Activated T-cell treated with anti-CD3 and anti-CD28 coated beads for 4 hours (primary cell): ENCODE measurements at places on chromosomes 12 and 14.

- no peak for DNase-seq
Observed at GRCh38 chr12:89935850-89936249, 227.2 kb upstream of the ATP2B1 start.

DNA sequence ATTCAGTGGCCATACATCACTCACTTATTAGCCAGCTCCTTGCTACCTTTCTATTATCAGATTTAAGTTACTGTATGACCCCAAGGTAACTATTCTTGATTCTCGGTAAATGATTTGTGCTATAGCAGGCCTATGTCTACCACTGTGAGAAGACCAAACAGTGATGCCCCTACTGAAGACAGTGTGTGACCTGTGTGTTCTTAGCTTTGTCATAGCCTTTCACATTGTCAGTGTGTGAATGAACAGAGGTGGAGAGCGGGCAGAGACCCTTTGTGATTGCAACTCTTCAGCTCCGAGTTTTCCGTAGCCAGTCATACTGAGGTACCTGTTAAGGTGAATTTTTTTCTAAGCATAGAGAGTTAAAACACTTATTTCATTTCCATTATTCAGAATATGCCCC lies 294.0 kb downstream of the LRFN5 start:
- DNase-seq: no peak

DNA sequence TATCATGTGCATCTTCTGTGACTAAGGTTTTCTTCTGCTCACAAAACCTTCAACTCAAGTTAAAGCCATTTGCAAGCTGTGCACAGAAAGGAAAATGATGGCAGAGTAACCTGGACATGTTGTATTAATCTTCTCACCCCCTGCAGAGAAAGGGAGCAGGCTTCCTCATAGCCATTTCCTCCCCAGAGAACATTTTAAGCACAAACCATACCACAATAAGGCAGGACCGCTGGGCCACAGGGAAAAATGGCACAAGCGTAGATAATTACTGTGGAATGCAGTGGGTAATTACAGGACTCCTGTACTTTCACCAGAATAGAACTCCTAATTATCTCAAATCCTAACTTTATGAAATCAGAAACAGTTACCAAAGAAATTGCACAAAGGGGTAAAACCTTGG lies 215.7 kb downstream of the KIF21A start:
- no peak for DNase-seq

- DNase-seq: no peak
Observed at GRCh38 chr14:95063391-95063790, 93.9 kb downstream of the DICER1 start.

DNA sequence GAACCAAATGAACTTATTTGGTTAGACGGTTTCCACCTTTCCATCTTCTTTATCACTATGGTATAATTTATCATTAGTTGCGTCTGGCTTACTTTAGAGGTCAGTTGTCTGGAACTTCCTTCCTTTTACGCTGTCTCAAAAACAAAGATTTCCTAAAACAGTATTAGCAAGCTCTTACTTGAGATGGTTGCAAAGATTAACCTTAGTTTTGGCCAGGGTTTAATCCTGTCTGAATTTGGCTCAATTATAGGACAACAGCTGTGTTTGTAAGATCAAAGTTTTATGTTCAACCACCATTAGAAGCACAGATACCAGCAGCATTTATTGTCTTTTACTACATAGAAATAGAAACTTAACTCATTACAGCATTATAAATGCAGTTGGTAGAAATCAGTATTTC lies 7.9 kb upstream of the WASHC3 start:
- no peak for DNase-seq

DNA sequence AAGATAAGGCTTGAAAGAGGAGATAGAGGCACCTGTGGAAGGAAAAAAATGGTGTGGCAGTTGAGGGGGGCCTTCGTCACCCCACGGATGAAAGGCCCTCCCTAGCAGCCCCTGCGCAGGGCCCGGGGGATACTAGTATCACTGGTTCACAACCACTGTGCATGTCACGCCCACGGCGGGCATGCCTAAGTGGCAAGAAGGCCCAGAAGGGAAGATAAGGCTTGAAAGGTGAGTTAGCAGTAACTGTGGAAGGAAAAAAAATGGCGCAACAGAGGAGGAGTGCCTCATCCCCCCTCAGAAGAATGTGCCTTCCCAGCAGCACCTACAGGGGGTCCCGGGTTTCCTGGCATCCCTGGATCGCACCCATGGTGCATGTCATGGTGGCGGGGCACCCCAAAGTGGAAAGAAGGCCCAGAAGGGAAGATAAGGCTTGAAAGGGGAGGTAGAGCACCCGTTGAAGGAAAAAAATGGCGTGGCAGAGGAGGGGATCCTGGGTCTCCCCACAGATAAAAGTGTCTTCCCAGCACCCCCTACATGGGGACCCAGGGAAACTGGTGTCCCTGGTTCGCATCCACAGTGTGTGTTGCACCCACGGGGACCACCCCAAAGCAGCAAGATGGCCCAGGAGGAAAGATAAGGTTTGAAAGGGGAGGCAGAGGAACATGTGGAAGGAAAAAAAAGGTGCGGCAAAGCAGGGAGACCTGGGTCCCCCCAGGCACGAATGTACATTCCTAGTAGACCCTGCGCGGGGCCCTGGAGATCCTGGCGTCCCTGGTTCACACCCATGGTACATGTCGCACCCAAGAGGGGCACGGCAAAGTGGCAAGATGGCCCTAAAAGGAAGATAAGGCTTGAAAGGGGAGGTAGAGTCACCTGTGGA lies 279.2 kb downstream of the ALG10 start:
- no peak for DNase-seq

GRCh38 chr14:104593241-104593701 lies 11.3 kb downstream of the TMEM179 start:
- no peak for DNase-seq

DNA sequence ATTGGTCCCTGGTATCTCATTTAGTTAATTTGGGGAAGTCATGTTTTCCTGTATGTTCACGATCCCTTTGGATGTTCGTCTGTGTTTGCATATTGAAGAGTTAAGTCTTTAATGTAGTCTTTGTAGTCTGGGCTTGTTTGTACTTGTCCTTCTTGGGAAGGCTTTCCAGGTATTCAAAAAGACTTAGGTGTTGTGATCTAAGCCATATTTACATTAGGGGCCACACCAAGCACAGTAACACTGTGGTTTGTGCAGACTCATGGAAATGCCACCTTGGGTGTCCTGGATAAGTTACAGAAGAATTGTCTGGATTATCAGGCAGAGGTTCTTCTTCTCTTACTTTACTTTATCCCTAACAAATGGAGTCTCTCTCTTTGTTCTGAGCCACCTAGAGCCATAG lies 380.3 kb downstream of the CCER1 start:
- no peak for DNase-seq

- DNase-seq: no peak
Observed at GRCh38 chr12:122501489-122501989, 807 bp upstream of the ZCCHC8 start.

DNA sequence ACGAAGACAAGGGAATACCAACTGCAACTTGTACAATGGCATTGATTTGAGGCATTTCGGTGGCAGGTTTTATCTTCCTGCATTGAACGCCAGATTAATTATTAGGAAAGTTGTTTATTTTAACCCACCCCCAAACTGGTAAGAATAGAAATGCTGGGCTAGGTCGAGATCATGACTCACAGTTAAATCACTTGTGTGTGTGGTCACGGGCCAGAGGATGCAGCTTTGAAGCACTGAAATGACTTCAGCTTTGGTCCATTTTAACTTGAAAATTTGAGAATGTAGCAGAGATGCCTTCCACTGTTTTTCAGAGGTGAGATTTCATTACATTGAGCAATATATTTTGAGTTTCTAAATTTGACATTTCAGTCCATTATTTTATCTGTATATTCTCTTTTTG lies 23.6 kb upstream of the KCNH3 start:
- no peak for DNase-seq

DNA sequence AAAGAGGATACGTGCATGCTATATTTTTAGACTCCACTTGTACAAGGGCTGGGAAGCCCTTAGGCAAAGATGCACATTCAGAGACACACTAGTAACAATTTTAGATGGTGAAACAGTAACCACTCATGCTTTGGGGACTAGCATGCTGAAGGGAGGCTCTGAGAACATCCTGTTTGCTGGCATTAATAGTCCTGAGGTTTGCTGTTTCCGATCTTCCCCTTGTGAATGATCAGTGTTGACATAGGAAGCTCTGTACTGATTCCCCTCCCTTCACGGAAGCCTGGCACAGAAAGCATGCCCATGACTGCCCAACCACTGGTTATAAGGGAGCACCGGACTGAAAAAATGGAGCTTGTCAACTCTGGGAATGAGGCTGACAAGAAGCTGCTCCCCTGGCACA lies 164.6 kb downstream of the GCH1 start:
- no peak for DNase-seq

GRCh38 chr14:58200480-58200841 lies 512 bp downstream of the ACTR10 start:
- DNase-seq: no peak

- DNase-seq: no peak
Observed at GRCh38 chr12:52331833-52332232, 10.6 kb upstream of the KRT83 start.

- DNase-seq: no peak
Observed at GRCh38 chr14:34983148-34983760, 462 bp downstream of the SRP54 start.

GRCh38 chr12:69337311-69338090 lies 10.7 kb upstream of the LYZ start:
- no peak for DNase-seq

GRCh38 chr12:103415681-103416080 lies 80.1 kb downstream of the C12orf42 start:
- no peak for DNase-seq

GRCh38 chr12:45314770-45315169 lies 98.9 kb downstream of the ANO6 start:
- no peak for DNase-seq

DNA sequence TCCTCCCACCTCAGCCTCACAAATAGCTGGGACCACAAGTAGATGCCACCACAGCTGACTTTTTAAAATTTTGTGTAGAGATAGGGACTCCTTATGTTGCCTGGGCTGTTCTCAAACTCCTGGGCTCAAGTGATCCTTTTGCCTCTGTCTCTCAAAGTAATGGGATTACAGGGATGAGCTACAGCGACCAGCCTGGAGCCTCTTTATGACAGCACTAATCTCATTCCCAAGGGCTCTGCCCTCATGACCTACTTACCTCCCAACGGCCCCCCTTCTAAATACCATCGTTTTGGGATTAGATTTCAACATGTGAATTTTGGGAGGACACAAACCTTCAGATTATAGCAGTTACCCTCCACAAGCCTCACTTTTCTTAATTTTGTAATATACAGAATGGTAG lies 150.6 kb upstream of the FUT8 start:
- DNase-seq: no peak

- no peak for DNase-seq
Observed at GRCh38 chr14:22380571-22381407, 208.2 kb downstream of the DAD1 start.

DNA sequence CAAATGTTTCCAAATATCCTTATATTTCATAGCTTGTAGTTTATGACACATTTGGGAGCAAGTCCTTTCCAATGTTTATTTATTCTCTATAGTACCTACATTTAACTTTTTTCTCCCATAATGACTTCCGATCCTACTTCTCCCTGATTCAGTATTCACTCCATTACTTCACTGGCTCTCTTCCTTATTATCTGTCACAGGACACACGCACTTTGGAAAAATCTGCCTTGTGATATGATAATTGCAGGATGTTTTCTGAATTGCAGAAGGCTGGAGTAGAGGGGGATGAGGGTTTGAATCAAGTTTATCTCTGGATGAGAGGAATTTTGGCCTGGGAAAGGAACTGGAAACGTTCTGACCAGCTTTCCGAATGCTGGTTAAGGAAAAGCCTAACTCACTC lies 75.0 kb downstream of the HMGA2 start:
- DNase-seq: no peak

DNA sequence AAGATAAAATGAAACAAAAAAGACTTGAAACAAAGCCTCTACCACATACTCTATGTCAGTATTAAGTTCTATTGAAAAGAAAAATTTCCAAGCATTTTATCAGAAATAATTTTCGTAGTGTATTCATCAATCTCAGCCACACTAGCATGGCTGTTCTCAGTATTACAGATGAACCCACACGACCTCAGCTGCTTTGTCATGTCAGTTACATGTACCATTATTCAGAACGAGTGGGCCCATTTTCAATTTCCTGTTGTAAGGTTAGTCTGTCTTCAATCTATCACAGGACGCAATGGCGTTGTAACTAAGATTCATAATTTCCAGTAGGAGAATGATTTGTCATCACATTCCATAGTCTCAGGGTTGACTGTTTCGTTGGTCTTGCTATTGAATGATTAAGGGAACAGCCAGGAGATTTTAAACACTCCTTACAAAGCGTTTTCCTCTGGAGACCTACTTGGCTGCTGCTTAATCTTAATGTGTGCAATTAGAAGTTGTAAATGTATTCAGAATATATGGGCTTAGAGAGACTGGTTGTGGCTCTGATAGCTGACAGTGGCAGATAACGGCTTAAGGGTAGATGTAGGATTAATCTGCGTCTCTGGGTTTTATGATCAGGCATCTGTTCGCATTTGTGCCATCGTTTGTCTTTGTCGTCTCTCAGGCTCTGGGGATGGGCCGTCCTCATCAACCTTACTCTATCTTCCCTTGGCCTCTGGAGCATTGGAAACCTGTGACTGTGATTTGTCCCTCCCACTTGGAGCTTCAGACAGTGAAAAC lies 65.4 kb downstream of the GLT1D1 start:
- no peak for DNase-seq

DNA sequence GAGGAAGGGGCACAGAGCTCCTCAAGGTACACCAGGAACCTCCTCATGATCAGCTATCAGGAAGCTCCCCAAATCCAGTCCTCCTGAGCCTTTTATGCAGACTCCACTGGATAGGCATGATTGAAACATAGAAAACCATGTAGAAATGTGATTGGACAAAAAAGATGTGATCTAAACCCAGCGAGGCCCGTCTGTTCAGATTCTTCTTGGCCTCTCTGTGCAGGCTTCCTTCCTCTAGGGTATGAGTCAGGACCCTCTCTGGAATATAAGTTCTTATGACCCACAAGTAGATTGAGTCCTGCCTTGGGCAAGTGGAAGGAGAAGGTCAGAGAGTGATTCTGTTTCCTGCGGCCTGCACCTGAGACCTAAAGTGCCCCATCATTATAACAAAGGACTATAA lies 166.3 kb downstream of the PHLDA1 start:
- DNase-seq: no peak

DNA sequence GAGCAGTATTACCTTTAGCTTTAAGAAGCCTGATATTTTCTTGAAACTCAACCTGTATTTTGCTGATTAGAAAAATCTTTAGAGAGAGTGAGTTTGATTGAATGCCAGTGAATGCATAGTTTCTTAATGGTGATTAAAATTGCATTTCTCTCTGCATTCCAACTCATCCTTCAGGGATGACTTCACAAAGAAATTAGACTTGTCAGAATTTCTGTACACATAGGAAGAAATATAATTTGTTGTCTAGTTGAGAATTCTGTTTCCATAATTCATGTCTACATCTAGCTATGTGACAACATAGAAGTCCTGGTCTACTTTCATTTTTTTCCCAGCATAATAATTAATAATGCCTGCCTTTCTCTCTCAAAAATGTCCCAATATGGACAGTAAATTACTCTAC lies 136.6 kb downstream of the OTOGL start:
- no peak for DNase-seq

- no peak for DNase-seq
Observed at GRCh38 chr12:57775563-57776246, 3.3 kb downstream of the EEF1AKMT3 start.
